ENCODE measurements at places on chromosomes 4 and X.

- DNase-seq: no peak
Measured at GRCh38 chrX:109830704-109831206, 97.7 kb upstream of the ACSL4 start.

- no peak for DNase-seq
Measured at GRCh38 chrX:119423631-119424030, 24.5 kb downstream of the SLC25A43 start.

DNA sequence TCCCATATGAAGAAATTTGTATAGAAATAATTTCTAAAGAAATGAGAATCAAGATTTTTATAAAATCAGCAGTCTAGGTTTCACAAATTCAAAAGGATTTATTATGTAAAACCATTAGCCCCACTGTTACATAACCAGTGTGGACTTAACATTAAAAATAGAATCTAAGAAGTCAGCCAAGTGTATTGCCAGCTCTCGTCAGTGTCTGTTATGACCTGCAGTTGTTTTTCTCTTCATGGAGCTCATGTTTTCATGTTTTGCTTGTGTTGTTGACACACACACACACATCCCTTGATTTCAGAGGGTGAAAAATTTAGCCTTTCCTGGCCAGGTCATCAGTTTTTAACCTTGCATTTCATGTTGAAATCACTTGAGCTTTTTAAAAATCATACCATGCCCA, 39.5 kb downstream of the USP38 start:
- no peak for DNase-seq

DNA sequence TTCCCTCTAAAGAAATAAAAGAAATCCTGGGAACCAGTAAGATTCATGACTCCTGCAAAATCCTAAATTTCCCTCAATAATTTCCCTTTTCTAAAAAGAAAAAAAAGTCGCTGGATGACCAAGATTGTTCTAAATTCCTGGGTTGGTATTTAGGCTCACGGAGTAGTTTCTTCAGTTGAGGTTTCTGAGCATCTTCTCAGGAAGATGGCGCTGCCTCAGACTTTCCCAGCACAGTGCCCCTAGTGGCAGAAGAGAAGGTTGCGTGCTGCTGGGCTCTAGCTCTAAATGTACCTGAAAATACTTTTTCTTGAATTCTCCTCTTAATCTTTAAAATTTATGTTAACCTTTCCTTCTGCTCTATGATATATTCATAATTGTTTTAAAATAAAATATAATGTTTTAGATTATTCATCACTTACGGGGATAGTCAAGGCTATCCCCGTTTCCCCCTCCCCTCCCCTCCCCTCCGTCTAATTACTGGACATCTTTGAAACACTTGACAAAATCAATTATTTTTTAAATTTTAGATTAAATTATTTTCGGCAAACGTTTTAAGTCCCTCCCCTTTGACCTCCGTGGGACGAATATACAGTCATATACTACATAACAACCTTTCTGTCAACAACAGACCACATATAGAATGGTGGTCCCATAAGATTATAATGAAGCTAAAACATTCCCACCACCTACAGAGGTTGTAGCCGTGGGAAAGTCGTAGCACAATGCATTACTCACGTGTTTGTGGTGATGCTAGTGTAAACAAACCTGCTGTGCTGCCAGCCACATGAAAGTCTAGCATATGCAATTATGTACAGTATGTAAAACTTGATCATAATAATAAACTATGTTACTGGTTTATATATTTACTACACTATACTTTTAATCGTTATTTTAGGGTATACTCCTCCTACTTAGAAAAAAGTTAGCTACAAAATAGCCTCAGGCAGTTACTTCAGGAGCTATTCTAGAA, 41.0 kb upstream of the GATB start:
- peak; percentile 11 for DNase-seq

DNA sequence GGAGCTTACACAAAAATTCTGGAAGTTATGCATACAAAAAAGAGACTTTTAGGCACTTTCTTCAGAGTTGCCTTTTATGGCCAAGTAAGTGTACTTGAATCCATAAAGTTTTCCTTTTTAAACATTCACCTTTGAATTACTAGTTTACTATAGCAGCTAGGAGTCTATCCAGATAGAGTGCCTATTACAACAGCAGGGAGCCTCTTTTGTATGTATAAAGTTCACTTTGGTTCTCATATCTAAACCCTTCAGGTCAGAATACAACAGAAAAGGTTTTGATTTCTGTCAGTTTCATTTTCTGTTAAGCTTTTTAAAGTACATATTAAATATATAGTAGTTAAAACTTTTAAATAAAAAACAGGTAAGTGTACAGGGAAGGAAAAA, 51.4 kb upstream of the IL13RA1 start:
- DNase-seq: no peak

GRCh38 chr4:81606801-81607501, 135.2 kb upstream of the RASGEF1B start:
- no peak for DNase-seq

GRCh38 chrX:108699368-108699767, 37.0 kb downstream of the IRS4 start:
- DNase-seq: peak; percentile 1

GRCh38 chrX:102652031-102652688, 877 bp downstream of the GPRASP1 start:
- DNase-seq: peak; percentile 31

DNA sequence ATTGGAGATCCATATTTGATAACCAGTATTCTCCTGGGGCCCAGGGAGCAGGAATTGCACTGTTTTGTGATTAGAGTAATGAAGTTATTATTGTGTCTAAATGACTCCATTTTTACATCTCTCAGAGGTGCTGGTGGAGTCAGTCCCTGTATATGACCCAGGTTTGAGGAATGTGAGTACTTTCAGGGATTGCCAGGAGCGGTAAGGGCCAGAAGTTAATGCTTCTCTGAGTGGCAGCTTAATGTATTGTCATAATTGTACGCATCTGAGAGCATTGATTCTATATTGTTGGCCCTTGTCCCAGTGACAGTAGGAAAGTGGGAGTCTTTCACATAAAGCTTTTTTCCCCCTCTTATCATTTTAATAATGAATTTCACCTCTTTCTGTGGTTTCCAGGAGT, 146.2 kb downstream of the GATB start:
- no peak for DNase-seq

DNA sequence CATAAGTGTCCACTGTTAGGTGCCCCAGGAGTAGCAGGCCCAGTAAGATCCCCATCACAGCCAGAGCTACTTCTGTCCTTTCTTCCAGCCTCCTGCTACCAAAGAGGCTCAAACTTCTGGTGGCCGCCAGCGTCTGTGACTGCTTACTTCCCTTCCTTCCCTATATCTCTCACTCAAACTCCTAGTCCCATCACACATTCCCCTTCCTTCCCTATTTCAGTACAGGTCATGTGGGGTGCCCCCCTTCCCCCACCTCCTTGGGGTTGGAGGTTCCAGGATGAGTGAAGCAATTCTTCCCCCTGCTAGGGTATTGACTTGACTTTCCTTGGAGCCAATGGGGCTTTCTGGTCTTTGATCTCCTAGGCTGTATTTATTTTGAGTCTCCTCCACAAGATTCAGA, at the start of gene VSIG4:
Gene VSIG4, minus strand, starts transcription at position 137 of the 400 bp plus-strand sequence. Its CDS starts 82 bp downstream, at position 55.
- DNase-seq: no peak

DNA sequence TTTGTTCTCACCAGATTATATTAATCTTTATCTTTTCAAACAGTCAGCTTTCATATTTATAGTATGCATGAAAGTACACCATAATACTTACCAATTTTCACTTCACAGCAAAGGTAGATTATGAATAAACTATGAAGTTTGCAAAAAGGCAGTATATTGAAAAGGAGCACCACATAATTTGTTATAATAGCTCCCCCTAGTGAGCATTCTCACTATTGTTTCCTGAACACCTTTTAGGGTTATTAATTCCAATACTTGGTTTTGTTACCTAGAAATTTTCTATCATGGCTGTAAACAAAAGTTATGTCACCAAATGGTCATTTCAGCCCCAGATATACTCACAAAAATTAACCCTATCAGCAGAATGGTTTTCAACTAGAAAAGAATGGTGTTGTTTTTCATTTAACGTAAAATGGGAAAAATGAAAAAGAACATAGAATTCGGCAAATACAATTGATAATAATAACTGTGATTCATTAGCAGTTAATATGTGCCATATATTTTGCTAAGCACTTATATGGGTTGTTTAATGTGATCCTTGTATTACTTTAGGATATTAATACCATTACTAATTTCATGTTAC, 30.2 kb upstream of the NKX6-1 start:
- DNase-seq: peak; percentile 22

GRCh38 chr4:142475663-142476062, 370.4 kb downstream of the INPP4B start:
- peak; percentile 68 for DNase-seq

DNA sequence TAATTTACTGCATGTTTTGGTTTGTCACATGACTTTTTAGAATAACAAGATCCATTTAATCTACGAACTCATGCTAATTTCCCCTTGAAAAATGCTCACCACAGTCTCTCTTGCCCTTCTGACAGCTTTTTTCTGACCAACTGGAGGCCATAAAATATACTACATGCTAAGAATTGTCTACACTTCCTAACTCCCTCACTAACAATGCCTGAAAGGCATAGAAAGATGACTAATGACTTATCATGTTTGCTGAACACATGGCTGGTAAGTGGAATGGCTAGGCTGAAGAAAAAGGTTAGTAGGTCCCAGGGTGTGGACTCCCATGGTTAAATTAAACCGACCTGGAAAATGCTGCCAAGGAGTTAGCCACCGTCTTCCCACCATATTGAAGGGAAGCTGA, 309.9 kb downstream of the SPOCK3 start:
- no peak for DNase-seq

DNA sequence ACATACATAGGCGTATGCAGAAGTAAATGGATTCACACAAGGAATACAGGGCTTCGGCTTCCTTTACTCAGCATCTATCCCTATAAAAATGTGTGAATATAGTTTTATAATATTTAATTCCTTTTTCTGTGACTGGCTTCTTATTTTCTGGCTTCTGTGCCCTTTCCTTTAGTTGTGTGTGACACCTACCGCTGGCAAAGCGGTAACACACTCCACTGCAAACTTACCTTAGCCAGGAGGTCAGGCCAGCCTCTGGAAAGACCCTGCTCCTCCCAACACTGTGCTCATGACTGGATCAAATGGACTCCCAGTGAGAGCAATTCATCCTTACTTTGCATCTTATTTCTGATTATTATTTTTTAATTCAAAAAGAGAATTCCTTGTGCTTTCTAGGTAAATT, 244.2 kb downstream of the ANK2 start:
- DNase-seq: no peak

DNA sequence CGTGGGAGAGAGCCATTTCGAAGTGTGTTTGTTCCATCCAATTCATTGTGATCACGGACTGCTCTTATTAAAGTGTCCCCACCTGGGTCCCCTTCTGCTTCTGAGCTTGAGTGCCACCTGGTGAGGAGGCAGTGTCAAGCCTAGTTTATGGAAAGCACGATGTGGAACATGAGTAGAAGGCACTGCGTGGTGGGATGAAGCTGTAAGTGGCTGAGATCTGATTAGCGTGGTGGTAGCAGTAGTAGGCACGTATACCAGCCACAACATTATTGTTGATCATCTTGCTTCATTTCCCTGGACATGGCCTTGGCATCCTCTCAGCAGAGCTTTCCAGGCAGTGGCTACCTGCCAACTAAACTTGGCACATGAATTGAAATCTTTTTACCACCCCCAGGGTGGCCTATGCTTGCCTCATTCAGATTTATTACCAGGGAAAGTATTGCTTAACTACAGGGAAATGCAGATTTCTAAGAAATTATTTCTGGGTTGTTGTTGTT, 46.4 kb downstream of the GPAT3 start:
- DNase-seq: peak; percentile 4

DNA sequence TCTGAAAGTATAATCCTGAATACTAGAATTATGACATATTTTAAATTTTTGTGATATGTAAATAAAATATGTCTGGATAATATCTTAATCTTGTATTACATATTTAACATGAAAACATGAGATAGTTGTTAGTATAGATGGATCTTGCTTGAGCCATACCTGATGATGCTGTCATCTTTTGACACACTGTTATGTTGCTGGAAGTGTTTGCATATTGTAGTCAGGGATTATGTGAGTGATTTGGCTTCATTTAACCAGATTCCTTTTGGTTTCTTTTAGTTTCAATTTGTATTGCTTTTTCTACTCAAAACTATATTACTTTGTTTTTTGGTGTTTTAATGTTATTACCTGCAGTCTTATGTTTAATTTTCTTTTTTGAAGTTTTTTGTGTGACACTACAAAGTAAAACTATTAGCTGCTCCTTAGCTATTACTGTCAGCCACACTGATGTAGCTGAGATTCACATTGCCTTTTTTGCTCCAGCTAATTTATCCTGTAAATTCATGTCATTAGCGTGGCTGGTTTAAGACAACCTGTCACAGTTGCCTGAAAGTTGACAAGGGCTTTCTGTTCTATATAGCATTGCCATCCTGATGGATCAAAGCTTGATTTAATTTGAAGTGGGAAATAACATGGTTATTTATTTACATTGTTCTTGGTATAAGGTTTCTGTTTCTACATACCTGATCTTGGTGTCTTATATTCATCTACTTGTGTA, 33.7 kb downstream of the METAP1 start:
- no peak for DNase-seq

- no peak for DNase-seq
Measured at GRCh38 chr4:108906006-108906405, 143.2 kb upstream of the ETNPPL start.

DNA sequence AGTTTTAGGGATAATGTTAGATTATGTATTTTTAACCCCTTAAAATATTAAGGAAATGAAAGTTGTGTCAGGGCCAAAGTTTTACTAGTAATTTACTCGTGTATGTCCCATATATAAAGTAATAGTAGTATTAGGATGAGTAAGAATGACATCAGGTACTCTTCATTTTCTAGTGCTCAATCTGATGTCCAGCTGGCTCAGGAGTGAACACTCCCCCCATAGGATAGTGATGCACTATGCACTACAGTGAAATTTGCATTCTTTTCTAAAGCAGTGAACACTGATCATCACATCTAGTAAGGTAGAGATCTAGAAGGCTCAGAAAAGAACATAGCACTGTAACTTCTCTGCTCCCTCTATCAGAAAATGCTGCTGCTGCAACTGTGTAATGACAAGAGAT, 409.7 kb downstream of the GLUD2 start:
- DNase-seq: no peak

DNA sequence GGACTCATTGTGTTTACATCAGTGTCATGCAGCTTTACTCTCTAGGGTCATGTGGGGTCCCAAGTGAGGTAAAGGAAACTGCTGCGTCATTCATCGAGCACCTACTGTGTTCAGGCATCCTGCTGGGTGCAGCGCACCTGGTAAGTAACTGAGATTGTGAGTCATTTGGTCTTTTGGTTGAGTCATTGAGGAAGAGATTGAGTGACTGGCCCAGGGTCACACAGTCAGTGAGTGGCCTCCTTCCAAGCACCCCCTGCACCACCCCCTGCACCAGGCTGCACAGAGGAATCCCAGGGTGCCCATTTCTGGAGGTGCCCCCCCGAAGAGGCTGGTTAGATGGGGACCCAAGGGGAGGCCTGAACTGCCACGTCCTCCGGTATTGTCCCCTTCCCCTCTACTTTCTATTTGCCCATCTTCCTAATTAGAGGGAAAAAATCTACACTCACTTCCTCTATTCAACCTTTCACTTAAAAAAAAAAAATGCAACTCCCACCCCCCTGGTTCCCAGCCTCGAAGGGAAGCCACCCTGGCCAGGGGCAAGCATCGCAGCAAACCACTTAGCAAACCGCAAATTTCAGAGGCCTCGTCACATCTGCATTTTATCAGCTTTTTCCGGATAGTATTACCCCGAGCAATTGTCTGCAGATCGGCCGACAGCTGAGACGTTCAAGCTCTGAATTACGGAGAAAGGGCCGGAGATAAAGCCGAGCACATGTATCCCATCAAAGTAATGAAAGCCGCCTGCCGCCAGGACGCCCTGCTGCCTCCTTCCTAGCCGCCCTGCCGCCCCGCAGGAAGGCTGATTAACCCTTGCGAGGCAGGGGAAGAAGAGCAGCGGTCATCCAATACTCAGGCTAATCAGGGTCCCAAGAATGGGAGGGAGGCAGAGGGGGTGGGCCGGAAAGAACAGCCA, 96.3 kb upstream of the MSX1 start:
- no peak for DNase-seq

All from NCI-H2029 (cell line).